MV-4-11 (cell line): ENCODE measurements at places on chromosomes 11 and 22.

DNA sequence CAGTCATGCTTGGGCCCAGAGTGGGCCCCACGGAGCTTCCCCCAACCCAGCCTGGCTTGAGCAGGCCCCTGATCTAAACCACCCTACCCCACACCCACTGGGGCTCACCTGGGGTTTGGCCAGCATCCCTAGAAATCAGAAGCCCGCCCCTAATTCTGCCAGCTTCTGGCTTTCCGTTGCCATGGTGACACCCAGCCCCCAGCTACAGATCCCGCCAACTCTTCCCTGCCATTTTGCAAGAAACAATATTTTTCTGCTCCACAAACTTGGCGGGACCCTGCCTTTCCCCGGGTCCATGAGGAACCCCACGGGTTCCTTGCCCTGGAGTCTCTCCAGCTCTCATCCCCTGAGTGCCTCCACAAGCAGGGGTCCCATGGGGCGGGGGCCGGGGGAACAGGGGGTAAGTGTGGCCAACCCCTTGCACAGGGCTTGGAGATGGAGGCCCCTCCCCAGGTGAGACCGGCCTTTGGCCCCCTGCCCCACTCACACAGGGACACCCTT is 90.0 kb downstream of the CDKN1C start:
- no peak for DNase-seq

DNA sequence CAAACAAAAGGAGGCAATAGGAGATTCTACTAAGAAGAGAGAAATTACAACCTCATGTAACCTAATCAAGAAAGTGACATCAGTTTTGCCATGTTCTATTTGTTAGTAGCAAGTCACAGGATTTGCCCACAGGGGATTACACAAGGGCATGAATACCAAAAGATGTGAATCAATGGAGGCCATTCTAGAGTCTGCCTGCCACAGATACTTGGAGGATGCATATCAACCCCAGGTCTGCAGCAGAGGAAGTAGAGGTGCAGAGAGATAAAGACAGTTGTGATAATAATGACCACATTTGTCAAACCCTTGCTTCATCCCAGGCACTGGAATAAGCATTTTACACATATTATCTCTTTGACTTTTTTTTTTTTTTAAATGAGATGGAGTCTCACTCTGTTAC is 2.4 kb upstream of the ASCC2 start:
- no peak for DNase-seq

GRCh38 chr11:68051191-68052136 is 12.6 kb downstream of the TCIRG1 start:
- no peak for DNase-seq

GRCh38 chr22:21902296-21903087 is 35.0 kb upstream of the MAPK1 start:
- no peak for DNase-seq
